Psoas muscle (tissue), 8 donors: ENCODE measurements at places on chromosomes 4 and X.

DNA sequence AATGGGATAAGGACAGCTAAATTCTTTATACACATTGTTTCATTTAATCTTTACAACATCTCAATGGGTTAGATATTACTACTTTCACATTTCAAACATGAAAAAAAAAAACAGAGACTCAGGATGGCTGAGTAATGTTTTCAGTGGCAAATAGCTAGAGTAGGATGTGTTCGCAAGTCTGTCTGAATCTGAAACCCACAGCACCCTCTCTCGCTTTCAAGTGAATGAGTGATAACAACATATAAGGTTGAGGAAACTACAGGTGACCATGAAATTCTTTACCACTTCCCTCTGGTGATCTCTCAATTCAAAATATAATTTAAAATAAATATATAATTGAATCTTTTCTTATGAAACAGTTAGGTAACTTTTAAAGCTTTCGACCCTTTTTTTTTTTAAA, 162.6 kb downstream of the PRR32 start:
- DNase-seq: no peak

DNA sequence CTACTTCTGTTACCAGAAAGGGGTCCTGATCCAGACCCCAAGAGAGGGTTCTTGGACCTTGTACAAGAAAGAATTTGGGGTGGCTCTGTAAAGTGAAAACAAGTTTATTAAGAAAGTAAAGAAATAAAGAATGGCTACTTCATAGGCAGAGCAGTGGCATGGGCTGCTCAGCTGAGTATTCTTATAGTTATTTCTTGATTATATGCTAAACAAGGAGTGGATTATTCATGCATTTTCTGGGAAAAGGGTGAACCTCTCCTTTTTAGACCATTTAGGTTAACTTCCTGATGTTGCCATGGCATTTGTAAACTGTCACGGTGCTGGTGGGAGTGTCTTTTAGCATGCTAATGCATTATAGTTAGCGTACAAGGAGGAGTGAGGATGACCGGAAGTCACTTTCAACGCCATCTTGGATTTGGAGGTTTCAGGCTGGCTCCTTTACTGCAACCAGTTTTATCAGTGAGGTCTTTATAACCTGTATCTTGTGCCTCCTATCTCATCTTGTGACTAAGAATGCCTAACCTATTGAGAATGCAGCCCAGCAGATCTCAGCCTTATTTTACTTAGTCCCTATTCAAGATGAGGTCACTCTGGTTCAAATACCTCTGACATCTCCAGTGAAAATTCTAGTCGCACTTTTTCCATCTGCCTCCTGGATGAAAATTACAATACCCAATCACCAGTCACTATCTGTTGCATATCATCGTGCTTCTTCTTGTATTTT, 15.5 kb upstream of the TDO2 start:
- no peak for DNase-seq

DNA sequence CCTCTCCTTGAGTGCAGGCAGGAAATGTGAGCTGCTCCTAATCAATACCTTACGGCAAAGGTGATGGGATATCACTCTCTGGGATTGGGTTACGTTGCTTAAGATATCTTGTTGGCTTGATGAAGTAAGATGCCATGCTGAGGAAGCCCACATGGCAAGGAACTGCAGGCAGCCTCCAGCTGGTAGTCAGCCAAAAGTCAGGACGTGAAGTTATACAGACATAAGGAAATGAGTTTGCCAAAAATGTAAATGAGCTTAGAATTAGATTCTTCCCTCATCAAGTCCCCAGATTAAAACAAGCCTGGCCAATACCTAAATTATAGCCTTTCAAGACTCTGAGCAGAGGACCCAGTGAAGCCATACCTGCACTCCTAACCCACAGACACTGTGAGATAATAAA, 155.0 kb downstream of the QDPR start:
- DNase-seq: no peak

- no peak for DNase-seq
Observed at GRCh38 chr4:85828027-85828890, 353.3 kb downstream of the ARHGAP24 start.

DNA sequence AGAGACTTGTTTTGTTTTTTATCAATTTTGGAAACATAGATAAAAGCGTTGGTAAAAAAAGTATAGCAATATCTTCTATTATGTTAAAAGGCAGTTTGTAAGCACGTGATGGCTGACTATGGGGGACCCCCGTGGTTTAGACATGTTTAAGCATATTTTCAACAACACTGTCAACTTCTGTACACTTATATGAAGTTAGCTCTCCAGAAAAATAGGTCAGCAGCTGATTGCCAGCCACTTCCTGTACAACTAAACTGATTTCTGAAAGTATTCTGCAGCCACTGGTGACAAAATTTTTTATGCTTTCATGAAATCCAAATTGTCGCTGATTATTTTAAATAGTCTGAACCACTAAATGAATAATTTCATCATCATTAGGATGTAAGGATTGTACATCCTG, 45.2 kb downstream of the RBMX2 start:
- no peak for DNase-seq

- DNase-seq: no peak
Observed at GRCh38 chrX:42443267-42443666, 334.7 kb downstream of the PPP1R2C start.
